ENCODE measurements at places on chromosomes 7 and 10. TPM values are rescaled to one million over a fixed set of nuclear protein-coding genes. Genes with fewer than 3 reads are reported as not detected.

Gene RNF133
- total RNA-seq: 0.54 TPM

Gene RBP4
- 1.9 TPM for total RNA-seq

Gene ADGRA1
- not detected for total RNA-seq

Gene GPR26
- total RNA-seq: not detected

Gene PRSS2
- total RNA-seq: not detected

Gene GPER1
- total RNA-seq: 6.4 TPM

Gene EIF5AL1
- total RNA-seq: 1.5 TPM

Gene THSD7A
- 2.5 TPM for total RNA-seq

Gene NEURL1
- total RNA-seq: 0.27 TPM

Gene SVIL
- 97.7 TPM for total RNA-seq

Gene SRRM3
- 1.3 TPM for total RNA-seq

Gene MRC1
- total RNA-seq: 0.08 TPM

Gene ELOVL3
- total RNA-seq: 0.09 TPM

Gene RGR
- total RNA-seq: not detected

- no peak for DNase-seq
These were observed 453.4 kb upstream of the NFE2L3 start for GRCh38 chr7:25698451-25699113.

GRCh38 chr7:128755819-128756476 is 16.8 kb downstream of the CALU start:
- peak; percentile 90 for DNase-seq

GRCh38 chr10:110708776-110709443 is 64.8 kb downstream of the RBM20 start:
- no peak for DNase-seq

GRCh38 chr10:3964516-3964915 is 179.5 kb upstream of the KLF6 start:
- DNase-seq: no peak

GRCh38 chr10:29648983-29649268 is 14.2 kb upstream of the SVIL start:
- DNase-seq: peak; percentile 32

- DNase-seq: peak; percentile 59
These were observed 52.8 kb downstream of the DLG5 start for GRCh38 chr10:77873536-77874380.

- DNase-seq: no peak
These were observed 19.4 kb downstream of the MKLN1 start for GRCh38 chr7:131346885-131347592.

GRCh38 chr10:114713525-114714090 is 55.5 kb upstream of the ABLIM1 start:
- DNase-seq: no peak

GRCh38 chr10:28938745-28939144 is 261.4 kb downstream of the BAMBI start:
- DNase-seq: peak; percentile 40

GRCh38 chr7:50363327-50364060 is 59.0 kb downstream of the IKZF1 start:
- no peak for DNase-seq

DNA sequence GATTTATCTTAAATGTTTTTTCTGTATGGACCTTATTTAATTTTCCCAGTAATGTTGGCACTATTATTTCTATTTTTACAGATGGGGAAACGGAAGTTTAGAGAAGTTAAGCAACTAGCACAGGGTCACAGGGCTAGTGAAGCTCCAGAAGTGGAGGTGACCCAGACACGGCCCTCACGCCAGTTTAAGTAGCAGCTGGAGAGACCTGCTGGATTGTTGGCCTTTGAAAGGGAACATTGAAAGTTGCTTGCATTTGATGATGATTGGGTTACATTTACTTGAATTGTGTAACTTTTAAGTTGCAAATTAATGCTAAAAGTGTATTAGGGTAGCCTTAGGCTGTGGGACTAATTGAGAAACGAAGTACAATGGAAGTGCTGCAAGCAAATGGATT is 25.6 kb downstream of the CDK14 start:
- DNase-seq: no peak

DNA sequence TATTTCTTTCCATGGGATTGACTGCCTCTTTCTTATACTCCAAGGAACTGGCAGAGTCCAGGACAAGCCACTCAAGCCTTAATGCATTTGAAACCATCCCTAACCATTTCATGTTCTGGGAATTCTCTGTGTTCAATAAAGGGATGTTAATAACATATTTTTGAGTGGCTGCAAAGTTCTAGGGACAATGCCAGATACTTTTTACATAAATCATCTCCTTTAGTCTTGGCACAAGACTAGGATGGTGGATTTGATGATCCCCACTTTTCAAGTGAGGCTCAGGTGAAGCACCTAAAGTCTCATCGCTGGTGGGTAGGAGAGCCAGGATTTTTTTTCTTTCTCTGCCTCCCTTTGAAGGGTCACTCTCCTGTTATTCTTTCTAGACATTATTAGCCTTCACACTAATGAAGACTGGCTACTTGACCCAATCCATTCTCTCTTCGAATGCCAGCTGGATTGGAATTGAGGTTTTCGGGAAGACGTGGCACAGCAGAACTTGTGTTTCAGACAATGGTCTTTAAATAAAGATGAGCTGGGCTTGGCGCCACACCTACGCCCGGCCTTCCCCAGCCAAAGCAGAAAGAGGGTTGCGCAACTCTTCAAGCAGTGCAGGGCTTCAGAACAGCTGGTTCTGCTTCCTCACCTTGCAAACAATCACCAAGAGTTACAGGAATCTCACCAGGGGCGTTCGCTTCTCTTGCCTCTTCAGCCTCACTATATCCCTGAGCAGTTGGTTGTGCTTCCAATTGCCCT is 73.8 kb upstream of the BMPER start:
- DNase-seq: peak; percentile 66

- peak; percentile 72 for DNase-seq
These were observed 42.3 kb downstream of the NOC3L start for GRCh38 chr10:94320285-94320914.

- peak; percentile 74 for DNase-seq
These were observed 24.0 kb upstream of the ERCC6 start for GRCh38 chr10:49562893-49563292.

- DNase-seq: no peak
These were observed 24.6 kb upstream of the CSTF2T start for GRCh38 chr10:51724038-51724437.

DNA sequence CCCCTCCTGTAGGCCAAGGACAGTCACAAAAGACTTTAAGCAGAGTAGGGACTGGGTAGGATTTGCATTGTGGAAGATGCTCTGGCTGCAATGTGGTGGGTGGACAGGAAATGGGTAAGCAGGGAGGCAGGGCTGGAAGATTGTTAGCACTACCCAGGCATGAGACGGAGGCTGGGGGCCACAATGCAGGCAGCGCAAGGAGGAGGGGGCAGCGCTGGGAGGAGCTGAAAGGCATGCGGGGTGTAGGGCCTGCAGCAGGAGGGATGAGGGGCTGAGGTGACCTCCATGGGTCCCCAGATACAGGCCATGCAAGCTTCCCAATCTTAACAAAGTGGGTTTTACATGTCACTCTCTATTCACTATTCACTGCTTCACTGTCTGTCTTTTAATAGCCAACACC is 213.1 kb downstream of the CXCL12 start:
- DNase-seq: no peak

GRCh38 chr7:64997927-64998391 is 7.1 kb upstream of the ZNF117 start:
- no peak for DNase-seq

GRCh38 chr7:130821864-130822263 is 87.9 kb upstream of the KLF14 start:
- no peak for DNase-seq

DNA sequence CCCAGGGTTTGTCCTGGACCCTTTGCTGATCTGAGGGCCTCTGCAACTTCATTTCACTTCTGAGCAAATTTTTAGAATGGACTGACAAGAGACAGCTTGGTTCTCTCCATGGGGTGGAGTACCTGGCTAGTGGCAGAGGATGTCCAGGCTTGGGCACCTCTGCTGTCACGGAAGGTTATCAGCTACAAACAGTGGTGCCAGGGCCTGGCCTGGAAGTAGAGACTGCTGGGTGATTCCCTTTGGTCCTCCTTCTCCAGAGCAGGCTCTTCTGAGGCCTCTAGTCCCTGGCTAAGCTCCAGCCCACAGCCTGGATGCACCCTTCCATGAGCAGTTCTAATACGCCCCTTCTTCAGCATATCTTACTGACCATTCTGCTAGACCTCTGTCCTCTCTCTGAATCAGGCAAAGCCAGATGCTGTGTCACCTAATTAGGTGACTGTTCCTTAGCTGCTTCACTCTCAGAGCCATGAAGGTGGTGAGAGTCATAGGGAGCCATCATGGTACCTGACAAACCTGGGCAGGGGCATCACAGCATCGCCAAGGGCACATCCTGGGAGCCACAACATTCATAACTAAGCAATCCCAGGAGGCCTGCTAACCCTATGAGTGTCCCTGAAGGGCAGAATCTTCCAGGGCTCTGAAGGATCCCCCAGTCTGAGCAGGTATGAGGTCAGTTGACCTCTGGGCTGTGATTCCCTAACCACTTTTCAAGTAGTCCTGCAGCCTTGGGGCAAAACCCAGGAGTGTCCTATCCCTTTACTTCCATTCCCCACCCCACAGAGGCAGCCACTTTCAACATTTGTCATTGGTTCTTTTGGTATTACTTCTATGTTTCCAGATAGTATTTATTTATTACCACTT is 4.0 kb downstream of the ARHGAP22 start:
- no peak for DNase-seq

GRCh38 chr10:100886963-100887362 is 25.8 kb upstream of the SLF2 start:
- DNase-seq: peak; percentile 38

DNA sequence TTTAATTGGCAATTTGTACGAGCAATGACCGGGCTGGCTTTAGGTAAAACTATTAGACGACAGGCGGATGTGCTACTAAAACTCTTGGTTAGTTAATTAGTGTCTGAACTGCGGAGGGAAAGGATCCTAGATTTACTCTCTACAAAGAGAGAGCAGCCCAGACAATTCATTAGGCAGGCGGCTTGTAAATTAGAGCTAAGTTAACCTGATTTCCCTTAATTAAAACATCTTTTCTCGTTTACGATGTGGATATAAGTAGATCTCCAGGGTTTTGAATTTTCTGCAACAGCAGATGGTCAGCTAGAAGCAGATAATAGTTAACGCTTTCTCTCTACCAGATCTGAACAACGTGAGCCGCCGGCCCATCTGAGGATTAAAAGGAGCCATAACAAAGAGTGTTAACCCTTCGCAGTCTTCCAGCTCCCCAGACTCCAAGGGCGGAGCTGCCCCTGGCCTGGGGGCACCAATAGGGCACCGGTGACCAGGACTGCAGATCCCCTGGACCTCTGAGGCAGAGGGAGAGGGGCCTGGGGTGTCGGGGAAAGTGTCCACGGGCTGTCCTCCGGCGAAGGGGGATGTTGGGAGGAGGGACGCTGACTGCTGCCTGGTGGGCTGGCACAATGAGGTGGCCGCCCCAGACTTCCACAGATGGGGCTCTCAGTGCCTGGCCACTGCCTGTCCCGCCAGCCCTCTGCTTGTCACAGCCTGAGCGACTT is 6.3 kb upstream of the UNCX start:
- no peak for DNase-seq

- DNase-seq: no peak
These were observed 2.5 kb upstream of the HABP2 start for GRCh38 chr10:113550365-113550764.

DNA sequence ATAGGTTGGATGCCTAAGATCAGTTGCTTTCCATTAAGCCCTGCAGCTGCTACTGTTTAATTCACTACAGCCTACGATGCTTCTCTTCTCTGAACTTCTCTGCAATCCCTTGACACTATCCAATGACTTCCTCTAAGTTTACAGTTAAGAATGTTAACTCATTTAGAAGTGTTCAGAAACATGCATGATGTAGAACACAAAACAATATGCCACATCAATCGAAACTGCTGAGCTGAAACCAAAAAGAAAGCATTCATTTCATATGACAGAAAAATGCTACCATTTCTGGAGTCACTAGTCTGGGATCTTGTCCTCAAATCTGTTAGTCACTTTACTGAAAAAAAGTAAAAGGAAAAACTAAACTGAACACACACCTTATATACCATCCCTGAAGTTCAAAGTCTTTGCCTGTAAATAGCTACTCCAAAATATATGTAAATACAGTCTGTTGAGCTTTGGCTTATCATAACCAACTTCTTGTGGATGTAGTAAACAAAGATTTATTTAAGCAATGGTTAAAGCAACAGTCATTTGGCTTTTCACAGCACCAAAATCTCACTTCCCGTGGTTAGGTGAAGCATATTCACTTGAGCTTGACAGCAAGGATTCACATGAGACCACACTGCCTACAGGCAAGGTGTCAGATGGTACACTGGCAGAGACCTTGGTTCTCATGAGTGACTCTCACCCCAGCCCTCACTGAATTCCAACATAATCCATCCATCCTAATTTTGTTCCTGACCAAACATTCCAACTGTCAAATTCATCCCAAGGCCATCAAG is 187.0 kb downstream of the PPP1R17 start:
- DNase-seq: no peak

GRCh38 chr7:67912437-67912836 is 915.8 kb downstream of the TYW1 start:
- no peak for DNase-seq

DNA sequence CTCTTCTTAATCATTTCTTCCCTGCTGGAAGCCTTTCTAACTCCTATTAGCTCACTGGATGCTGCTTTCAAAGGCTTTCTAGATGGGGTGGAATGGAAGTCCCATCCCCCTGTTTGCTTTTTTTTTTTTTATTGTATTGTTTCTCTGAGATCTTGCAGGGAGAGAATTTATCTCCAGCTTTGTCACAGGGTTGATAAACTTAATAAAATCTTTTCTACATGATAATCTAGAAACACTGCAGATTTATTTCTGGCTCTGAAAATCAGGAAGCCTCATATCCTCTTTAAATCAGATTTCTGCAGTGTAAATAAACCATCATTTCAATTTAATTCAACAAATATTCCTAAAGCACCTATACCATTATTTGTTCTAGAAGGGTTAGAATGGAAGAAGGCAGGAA is 37.2 kb upstream of the CHCHD3 start:
- no peak for DNase-seq

- DNase-seq: peak; percentile 15
These were observed 1.3 kb downstream of the PTPRZ1 start for GRCh38 chr7:121874298-121874697.

- DNase-seq: peak; percentile 53
These were observed 14.7 kb upstream of the TNS3 start for GRCh38 chr7:47596502-47597202.

- DNase-seq: peak; percentile 38
These were observed 16.5 kb upstream of the DDIT4 start for GRCh38 chr10:72257051-72257892.

GRCh38 chr7:92669616-92670165 is 79.5 kb upstream of the FAM133B start:
- peak; percentile 55 for DNase-seq

DNA sequence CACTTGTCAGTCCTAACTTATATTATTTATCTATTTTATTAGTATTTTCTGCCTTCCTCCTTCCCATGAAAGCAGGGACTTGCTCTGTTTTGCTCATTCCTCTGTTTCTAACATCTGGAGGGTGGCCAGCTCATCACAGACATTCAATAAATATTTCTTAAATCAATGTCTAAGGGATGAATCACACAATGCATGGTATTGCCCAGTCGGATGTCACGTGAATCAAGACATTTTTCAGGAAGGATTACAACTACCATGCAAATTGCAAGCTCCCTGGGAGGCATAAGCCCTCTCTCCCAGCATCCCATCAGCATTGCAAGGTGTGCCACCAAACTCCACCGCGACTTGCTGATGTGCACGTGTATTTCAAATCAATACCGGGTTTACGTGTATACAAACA is 146.6 kb upstream of the RNF32 start:
- DNase-seq: no peak

All from fibroblast of the aortic adventitia (primary cell).